ENCODE measurements at places on chromosomes 4 and X.

- no peak for DNase-seq
Measured at GRCh38 chr4:140726776-140727500, 29.2 kb downstream of the TBC1D9 start.

DNA sequence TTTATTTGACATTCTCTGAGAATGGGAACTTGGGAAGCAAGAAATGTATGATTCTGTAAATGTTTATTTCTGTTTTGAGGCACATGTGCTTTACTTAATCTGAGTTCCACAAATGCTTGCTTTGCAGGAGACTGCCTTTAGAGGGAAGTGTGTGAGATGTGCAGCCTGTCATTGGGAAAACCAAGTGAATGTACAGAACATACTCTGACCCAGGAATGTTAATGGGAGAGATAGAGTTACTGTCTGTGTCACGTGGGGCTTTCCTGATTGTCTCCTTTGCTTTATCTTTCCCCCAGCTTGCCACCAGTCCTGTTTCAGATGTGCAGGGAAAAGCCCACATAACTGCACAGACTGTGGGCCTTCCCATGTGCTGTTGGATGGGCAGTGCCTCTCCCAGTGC, 218.6 kb upstream of the ANXA3 start:
- no peak for DNase-seq

DNA sequence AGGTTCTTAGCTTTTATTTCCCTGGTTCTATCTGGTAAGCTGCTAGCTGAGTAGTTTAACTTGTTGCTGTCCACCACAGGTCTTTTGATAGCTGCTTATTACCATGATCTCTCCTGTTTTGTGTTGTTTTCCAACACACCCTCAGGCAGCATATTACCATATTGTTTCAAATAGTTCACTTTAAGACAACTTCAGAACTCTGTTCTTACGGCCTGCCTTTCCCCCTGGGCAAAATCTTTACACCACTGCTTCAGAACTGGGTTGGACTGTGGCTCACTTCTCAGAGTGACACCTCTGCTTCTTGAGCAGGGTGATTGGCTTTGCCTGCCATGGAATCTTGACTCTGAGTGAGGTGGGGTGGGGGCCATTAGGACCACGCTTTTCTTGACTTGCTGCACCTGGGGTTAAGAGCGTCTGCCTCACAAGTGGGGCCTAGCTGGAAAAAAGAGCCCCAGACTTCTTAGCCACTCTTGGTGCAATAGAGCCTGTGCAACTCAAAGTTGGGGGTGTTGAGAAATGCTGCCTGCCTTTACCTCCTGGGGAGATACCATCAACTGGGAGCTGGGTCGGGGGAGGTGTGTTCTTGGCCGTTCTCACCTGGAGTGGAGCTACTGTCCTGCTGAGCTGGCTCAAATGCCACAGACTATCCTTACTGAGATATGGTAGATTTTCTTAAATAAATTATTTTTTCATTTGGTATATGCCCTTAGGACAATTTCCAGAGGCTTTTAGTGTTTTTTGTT, 23.4 kb downstream of the USP9X start:
- no peak for DNase-seq

GRCh38 chr4:78310007-78310739, 241.4 kb upstream of the ANXA3 start:
- no peak for DNase-seq

GRCh38 chr4:123317211-123317610, 79.4 kb upstream of the SPRY1 start:
- no peak for DNase-seq

DNA sequence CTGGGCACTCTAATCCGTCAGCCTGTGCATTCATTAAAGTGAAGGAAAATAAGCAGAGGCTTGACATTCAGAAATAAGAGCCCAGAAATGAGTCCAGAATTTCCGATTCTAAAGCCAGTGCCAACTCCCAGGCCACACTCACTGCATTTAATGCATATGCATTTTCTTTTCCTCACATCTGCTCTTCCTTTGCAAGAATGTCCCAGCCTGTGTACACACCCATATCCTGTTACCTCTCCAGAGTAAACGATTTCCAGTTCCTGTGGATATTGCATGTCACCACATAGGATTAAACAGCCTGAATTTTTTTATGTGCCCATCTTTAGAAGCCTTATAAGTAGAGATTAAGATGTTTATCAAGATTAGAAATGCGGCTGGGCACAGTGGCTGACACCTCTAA, 27.5 kb downstream of the ARX start:
- DNase-seq = no peak

- DNase-seq = no peak
Measured at GRCh38 chrX:34521563-34521962, 135.5 kb downstream of the TMEM47 start.

DNA sequence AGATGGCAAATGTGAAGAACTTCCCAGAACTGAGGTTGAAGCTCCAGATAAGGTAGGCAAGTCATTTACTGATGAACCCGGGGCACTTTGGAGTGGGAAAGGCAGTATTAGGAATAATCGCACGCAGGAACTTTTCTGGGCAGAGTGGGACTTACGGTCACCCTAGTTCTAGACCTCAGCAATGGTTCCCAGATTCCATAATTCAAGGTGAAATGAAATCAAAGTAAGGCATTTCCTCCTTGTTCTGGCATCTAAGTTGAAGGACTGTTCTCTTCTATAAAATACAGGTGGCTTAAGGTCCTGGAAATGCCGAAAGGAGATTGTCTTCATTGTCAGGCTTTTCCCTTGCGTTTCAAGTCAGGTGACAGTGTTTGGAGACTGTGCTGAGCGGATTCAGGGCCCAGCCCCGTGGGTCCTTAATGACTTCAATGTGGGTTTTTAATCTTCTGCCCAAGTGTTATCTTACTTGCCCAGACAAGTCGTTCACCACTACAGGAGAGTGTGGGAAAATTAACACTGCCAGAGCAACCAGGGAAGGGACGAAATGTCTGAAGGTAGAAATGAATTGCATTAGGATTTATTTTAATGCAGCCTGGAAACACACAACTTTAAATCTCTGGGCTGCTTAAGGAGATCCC, 52.1 kb upstream of the STOX2 start:
- no peak for DNase-seq

DNA sequence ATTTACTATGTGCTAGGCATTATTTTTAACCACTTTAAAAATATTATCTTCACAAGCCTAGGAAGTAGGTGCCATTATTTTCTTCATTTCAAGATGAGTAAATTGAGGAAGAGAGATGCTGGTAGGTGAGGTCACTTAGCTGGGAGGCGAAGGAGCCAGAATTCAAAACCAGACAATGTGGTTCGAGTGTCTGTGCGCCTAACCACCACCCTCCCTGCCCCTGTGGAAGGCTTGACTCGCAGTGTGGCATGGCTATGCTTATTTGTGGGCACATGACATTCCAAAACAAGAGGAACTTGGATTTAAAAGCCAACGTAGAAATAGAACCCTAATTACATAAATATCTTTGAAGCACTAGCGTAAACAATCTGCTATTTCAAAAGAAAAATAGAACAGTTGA, 226.6 kb upstream of the PITX2 start:
- DNase-seq = no peak

GRCh38 chr4:179399054-179399782, 1957.0 kb upstream of the AGA start:
- no peak for DNase-seq

- DNase-seq = no peak
Measured at GRCh38 chrX:104854188-104854587, 288.2 kb downstream of the IL1RAPL2 start.

GRCh38 chr4:74366367-74366911, 1.5 kb downstream of the EREG start:
- no peak for DNase-seq

DNA sequence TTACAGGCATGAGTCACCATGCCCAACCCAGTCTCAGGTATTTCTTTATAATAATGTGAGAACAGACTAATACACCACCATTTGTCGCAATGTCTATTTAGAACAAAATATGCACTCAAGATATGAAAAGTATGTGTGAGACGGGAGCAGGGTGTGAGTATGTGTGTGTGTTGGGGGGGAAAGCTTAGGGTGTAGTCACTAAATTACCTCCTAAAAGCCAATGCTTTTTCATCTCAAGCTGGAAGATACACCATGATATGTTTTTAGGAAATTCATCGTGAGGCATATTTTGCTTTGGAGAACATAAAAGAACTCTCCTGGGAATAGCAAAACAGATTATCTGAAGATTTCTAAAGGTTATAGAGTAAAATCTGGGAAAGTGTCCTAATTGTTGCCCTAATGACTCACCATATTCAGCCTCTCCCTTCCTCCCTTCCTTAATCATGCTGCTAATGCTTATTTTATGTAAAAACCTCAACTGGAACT, 262.7 kb downstream of the PDHA2 start:
- no peak for DNase-seq

- no peak for DNase-seq
Measured at GRCh38 chr4:110062166-110062565, 136.2 kb downstream of the ELOVL6 start.

DNA sequence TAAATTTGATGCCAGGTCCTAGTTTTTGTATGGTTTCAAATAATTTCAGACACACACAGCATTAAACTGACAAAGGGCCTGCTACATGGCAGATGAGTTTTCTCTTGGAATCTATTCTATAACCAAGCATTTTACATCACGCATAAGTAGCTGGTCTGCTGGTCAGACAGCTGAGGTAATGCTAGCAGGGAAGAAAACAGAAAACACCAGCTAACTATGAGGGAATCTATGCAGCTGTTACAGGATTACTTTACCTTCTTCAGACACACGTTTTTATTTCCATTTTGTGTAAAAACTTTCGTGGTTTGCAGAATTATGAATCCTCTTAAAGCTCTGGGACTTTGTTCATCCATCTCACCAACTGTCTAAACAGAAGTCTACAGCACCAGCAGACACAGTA, 42.0 kb downstream of the MFAP3L start:
- no peak for DNase-seq
